CD8-positive, alpha-beta memory T cell (primary cell): ENCODE measurements at places on chromosomes 3 and 15.

DNA sequence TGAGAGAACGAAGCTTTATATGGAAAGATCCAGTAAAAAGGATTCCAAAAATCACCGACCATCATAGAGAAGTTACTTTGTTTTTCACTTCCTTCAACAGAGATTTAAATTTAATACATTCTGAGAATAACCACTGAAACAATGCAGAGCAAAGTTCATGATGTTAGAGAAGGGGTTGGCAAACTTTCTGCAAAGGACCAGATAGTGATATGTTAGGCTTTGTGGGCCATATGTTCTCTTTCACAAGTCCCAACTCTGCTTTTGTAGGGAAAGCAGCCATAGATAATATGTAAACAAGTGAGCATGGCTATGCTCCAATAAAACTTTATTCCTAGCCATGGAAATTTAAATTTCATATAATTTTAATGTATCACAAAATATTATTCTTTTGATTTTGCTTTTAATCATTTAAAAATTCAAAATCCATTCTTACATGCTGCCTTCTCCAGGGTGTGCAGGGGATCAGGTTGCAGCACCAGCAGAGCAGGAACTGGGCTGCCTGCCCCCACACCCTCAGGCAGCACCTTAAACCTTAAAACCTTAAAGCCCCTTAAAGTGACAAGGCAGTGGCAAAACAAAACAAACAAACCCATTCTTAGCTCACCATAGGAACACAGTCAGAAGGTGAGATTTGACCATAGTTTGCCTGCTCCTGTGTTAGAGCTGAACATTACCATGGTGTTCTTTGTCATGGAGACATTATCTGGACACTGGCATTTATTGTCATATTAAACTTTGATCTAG is 16.9 kb upstream of the IGSF10 start:
- no peak for DNase-seq

DNA sequence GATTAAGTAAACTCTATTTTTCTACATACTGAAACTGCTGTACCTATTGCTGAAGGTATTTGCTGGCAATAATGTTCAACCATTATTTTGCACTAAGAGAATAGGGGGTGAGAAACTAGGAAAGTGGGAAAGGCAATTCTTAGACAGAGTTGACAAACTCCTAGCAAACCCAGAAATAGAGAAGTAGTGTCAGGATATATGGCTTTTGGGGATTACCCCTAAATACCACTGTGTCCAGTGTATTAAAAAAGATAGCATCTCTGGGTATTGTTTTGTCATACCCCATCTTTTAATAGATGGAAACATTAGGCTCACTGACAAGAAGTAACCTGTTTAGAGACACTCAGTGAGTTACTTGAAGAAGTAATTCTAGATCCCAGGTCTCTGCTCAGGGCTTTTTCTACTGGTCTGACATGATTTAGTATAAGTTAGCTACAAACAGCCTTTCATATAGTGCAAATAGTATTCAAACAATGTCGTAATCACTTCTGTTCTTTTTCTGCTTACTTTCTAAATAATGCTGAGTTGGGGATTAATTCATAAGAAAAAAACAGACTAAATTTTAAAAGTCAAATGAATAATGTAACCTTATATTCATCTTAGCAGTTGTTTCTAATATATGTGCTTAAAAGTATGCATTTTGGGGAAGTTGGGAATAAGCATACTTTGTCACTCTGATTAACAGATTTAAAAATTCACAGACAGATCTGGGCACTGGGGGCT is 107.2 kb downstream of the IL1RAP start:
- no peak for DNase-seq

DNA sequence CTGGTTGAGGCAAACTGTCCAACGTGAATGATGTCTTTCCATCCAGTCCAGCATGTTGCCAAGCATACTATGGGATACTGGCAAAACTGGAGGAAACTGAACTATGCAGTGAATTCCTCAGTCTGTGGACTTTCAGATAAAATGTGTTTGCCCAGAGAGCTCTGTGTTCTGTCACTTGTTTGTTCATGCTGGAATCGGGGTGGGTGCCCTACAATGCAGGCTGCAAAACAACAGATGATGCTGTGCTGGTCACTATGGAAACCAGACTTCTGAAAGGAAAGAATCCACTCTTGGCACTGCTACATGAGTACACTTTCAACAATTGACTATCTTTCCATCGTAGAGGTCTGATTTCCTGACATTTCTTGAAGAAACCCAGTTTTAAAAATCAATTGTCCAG is 272.5 kb upstream of the ARHGEF26 start:
- DNase-seq: no peak

DNA sequence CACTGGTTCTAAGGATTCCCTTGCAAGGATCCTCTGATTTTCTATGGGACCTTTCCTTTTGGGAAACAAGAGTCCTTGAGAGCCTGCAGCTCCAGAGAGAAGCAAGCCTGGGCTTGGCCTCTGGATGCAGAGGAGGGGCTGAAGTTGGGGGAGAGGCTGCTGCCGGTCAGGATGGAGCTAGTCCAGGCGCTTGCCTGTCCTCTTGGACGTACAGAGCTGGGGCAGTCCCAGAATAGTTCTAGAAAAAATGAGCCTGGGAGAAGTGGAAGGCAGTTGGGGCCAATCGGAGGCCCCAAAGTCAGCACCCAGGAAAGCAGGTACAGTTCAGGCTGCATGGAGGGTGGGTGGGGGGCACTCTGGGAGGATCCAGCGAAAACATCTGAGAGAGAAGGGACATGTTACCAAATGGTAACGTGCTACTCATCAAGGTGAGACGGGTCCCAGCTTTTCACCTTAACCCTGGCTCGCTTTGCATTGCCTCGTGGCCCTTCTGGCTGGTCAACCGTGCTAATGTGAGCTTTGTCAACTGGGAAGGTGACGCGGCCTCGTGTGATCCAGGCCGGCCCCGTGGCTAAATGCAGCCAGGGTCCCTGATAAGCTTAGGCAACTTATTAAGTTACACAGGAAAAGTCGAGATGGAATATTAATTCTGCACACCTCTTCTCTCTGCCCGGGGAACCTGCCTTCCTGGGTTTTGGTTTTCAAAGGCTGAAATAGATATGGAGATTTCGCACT is 38.7 kb upstream of the MAGEF1 start:
- DNase-seq: no peak

GRCh38 chr15:23760024-23760423 is 72.9 kb upstream of the NDN start:
- DNase-seq: no peak

GRCh38 chr15:67024998-67025368 is 40.4 kb upstream of the SMAD3 start:
- DNase-seq: no peak

DNA sequence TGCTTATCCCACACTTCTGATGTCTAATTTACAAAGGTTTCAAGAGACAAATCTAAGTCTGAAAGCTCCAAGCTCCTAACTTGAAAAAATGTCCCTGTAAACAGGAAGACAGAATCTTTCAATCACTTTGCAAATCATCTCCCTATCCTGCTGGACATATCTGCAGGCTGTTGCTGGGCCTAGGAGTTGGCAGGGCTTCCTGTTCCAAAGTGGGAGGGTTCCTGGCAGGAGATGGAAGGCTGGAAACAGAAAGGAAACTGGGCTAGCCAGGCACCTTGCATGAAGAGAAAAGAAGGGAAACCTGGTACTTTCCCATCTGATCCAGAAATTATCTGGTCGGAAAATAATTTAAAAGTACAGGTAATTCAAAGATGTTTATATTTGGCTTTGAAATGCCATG is 227.3 kb upstream of the IL12A start:
- no peak for DNase-seq

GRCh38 chr3:2937055-2937454 is 173.1 kb downstream of the IL5RA start:
- no peak for DNase-seq

DNA sequence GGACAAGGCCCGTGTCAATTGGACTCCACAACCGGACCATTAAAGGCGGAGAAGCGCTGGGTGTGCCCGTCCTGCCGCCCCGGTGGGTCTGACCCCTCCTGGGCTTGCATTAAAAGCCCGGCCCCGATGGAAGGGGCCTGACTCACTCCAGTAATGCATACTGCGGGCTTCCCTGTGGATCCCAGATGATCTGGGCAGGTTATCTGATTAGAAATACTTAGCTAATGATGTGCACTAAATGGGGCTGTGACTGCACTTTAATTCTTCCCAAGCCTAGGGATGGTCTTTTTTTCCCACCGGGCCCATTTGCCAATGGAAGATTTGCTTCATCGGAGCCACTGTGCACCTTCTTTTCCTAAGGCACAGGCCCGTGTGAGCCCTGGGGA is 124.9 kb downstream of the TMEM266 start:
- DNase-seq: no peak

GRCh38 chr3:86733257-86733656 is 257.7 kb downstream of the VGLL3 start:
- no peak for DNase-seq

GRCh38 chr3:97825101-97825500 is 3.3 kb downstream of the CRYBG3 start:
- DNase-seq: no peak

- no peak for DNase-seq
Measured at GRCh38 chr15:85955501-85956391, 123.9 kb upstream of the AGBL1 start.

- no peak for DNase-seq
Measured at GRCh38 chr3:58340594-58341244, 8.0 kb downstream of the PXK start.

DNA sequence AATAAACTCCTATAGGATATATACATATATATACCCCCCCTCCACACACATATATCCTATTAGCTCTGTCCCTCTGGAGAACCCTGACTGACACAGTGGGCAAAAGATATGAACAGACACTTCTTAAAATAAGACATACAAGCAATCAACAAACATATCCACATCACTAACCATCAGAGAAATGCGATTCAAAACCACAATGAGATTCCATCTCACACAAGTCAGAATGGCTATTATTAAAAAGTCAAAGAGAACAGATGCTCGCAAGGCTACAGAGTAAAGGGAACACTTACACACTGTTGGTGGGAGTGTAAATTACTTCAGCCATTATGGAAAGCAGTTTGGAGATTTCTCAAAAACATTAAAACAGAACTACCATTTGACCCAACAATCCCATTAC is 46.2 kb upstream of the ARHGEF26 start:
- DNase-seq: no peak

DNA sequence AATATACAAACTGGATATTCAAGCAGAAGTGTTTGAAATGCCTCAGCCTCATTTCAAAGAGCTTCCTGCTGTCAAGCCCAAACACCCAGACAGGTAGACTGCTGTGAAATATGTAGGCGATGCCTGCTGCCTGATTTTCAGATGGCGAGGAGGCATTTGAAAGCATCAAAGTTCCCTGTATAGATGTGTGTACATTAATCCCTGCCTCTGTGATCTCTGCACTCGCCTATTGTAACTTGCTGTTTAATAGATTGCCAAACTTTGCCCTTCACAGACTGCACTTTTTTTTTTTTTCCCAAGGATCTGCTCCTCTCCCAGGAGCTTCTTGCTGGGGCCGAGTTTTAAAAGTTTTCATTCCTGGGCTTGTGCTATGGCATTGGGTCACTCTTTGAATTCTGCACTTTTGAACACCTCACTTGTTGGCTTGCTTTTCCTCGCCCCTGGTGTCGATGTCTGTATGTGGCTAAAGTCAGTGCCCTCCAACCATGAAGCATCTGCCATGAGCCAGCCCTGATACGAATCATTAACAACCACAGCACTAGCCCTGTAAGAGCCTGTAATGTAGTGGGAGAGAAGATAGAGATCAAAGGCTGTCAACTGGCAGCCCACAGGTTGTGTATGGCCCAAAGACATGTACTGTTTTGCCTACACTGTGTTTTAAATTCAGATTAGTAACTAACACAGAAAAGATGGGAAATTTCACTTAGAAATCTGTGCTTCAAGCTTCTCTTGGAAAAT is 287.6 kb upstream of the ICE2 start:
- no peak for DNase-seq

DNA sequence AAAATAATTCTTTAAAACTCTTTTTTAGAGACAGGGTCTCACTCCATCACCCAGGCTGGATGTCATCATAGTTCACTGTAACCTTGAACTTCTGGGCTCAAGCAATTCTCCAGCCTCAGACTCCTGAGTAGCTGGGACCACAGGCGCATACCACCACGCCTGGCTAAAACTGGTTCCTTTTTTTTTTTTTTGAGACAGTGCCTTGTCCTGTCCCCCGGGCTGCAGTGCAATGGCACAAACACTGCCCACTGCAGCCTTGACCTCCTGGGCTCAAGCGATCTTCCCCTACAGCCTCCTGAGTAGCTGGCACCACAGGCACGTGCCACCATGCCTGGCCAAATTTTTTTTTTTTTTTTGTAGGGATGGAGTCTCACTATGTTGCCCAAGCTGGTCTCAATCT is 23.7 kb upstream of the FURIN start:
- no peak for DNase-seq

DNA sequence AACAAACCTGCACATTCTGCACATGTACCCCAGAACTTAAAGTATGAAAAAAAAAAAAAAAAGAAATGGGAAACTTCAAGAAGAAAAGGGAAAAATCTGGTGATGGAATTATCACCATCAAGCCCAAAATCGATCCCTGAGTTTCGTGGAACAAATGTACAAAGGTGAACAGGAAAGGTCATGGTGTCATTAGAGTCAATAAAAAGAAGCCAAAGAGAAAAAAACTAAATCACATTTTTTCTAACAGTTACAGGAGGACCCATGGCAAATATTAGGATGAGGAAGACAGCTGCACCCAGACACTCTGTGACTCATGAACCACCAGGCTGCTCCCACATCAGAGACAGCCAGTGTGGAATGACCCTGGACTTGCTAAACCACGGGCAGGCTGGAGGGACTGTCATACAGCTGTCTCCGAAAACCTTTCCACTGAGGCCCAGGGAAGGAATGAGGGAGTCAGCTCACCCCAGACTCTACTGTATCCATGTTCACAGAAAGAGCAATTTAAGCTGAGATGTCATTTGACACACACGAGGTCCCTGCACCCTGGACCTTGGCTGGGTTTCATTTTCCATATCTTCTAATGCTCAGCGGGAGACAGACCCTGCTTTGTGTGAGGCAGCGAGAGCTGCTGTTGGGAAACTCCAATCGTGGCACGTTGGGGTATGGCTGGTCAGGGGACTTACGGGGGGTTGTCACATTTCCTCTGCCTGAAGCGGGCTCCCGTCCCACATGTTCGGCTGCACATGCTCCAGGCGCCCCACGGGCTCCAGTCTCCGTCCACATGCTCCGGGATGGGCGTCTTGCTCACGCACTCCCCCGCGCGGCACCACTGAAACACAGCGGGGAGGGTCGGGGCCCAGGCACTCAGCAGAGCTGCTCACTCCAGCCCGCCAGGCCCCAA is 210.2 kb downstream of the ADAMTS17 start:
- DNase-seq: no peak

DNA sequence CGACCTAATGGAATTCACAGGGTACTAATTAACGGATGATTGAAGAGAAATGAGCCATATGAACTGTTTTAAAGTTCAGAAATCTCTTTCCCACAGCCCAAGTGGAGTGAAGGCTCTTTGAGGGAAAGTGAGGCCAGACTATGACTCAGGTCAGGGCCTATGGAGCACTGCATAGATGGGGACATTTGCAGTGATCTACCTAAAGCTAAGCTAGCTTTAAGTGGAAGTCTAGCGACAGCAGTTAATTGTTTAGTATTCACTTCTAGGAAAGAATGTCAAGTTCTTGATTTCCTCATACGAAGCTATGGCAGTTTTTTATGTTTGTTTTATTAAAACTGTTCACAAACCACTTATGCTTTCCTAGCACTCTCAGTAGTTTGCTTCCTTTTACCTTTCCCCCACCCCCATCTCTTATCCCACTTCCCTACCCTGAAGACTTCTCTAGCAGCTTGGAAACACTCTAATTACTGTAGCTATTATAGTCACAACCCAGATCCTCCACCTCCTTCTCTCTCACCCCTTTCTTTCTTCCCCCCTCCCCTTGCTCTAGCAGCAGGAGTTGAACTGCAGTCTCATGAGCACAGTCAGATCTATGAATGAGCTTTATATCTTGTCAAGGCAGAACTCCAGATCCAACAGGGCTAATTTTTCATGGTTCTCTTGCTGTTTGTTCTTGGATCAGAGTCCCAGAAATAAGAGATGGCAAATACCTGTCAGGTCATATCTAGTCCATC is 6.2 kb downstream of the ZNF609 start:
- no peak for DNase-seq
